ENCODE measurements at places on chromosomes 12 and 14.

- DNase-seq = no peak
Measured at GRCh38 chr12:63918800-63919300, 74.3 kb downstream of the SRGAP1 start.

DNA sequence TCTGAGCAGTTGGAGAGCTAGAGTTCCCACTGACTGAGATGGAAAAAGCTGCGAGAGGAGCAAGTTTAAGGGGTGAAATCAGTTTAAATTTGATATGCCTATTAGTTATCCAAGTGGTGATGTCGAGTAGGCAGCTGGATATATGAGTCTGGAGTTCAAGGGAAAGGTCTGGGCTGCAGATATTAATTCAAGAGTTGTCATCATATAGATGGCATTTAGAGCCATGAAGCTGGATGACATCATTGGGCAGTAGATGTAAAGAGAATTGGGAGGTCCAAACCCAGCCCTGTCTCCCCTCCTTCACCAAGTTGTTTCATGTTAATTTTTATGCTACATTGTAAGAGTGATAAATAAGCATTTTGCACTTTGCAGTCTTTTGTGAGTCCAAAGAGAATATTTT, 898.1 kb downstream of the GALC start:
- no peak for DNase-seq

- DNase-seq = no peak
Measured at GRCh38 chr14:87994974-87995373, 2.0 kb upstream of the GALC start.

DNA sequence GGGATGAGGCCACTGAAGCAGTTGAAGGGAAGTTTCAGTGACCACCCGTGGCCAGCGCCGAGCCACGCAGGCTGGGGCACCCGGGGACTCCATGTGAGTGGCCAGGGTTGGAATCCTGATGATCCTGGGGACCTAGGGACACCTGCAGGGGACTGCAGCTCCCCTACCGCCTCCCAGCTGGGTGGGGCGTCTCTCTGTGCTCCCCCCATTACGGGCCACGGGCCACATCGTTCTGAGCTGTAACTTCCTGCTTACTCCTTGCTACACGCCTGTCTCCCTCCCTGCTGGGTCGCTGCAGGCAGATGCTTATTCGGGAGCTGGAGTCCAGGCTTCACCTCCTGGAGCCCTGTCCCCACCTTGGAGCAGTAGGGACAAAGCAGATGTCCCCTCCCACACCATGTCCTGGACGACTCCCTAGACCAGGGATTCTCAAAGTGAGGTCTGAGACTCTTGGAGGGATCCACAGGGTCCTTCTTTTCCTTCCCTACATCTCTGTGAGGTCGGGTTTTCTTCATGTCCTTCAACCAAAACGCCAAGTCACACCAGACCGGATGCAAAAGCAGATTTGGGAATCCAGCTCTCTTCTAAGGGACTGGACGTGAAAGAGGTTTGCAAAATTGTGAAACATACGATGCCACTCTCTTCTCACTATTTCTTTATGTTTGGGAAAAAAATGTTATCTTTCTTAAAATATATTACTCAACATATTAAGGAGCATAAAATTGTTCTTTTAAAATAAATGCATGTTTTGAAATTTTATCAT, 85.9 kb upstream of the NCOR2 start:
- DNase-seq = no peak

DNA sequence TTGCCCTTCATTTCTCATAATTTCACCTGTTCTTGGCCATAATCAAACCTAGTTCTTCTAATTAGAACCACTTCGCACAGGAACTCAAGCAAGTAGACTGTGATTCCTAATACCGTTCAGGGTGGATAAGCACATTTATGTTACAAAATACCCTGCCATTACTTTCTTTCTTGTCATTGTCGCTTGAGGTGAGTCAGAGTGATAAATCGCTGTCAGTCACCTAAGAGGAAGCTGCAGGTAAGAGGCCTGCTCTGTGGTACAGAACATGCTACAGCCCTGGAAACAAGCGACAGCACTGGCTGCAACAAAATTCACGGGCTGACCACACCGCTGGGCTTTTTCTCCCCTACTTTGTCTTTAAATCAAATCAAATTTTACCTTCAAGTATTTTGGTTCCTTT, 218.2 kb downstream of the ANO6 start:
- no peak for DNase-seq

DNA sequence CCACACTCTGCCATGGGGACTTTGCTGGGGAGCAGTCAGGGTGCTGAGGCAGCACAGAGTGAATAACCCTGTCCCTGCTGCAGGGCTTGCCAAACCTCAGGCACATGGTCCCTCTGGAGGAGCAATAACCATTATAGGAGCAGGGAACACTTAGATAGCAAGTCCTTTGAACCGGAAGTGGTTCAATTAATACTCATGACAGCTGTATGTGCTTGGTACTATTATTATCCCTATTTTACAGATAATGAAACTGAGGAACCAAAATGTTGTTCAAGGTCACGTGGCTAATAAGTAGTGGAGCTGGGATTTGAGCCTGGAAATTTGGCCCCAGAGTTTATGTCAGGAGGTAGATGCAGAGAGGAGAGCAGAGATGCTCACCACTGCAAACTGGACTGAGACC, 49.0 kb downstream of the RFX4 start:
- no peak for DNase-seq

GRCh38 chr12:130685250-130685787, 30.8 kb downstream of the RIMBP2 start:
- DNase-seq = no peak

- DNase-seq = no peak
Measured at GRCh38 chr14:100446572-100446971, 123.4 kb downstream of the SLC25A47 start.

- no peak for DNase-seq
Measured at GRCh38 chr12:31003861-31004640, 69.6 kb upstream of the DDX11 start.

GRCh38 chr12:19712041-19712440, 272.7 kb downstream of the AEBP2 start:
- DNase-seq = no peak

DNA sequence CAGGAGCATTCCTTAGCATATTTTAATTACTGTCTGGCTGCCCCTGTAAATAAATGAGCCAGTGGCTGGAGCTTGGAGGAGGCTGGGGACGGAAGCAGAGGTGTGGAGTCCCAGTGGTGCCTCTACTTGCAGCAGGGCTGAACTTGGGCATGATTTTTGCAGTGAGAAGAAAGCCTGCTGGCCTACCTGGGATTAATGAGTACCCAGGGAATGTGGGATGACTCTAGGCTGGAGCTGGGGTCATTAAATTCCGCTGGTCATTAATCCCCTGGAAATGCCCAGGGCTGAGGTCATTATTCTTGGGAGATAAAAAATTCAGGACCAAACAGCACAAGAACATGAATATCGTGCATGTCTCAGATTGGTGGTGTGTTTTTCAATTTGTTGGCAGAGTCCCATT, 753.3 kb downstream of the VRK1 start:
- DNase-seq = no peak

DNA sequence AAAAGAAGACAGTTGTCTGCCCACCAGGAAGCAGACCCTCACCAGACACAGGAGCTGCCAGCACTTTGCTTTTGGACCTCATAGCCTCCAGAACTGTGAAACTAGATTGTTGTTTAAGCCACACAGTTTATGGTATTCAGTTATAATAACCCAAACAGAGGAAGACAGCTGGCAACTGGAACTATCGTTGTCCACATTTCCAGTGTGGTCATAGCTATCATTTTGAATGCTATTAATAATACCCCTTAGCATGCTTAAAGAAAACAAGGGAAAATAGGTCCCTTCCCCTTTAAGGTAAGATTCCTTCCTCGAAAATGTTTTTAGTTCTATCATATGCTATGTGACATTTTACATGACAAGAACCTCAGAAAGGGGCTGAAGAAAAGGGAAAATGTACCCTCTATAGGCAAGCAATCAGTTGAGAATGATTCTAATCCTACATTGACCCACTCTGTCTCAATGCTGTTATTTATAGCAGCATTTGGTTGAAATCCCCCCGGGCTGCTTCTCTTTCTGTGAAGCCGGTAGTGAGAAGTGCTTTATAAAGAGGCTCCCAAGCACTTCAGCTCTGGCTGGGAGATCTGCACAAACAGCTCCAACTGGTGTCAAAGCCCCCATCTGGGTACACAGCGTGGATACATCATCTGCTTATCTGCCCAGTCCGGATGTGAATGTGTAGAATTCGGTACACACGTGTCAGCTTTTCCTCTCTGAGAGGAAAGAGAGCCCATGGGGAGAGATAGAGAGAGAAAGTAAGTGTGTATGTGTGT, 221.2 kb upstream of the FLRT2 start:
- DNase-seq = no peak

DNA sequence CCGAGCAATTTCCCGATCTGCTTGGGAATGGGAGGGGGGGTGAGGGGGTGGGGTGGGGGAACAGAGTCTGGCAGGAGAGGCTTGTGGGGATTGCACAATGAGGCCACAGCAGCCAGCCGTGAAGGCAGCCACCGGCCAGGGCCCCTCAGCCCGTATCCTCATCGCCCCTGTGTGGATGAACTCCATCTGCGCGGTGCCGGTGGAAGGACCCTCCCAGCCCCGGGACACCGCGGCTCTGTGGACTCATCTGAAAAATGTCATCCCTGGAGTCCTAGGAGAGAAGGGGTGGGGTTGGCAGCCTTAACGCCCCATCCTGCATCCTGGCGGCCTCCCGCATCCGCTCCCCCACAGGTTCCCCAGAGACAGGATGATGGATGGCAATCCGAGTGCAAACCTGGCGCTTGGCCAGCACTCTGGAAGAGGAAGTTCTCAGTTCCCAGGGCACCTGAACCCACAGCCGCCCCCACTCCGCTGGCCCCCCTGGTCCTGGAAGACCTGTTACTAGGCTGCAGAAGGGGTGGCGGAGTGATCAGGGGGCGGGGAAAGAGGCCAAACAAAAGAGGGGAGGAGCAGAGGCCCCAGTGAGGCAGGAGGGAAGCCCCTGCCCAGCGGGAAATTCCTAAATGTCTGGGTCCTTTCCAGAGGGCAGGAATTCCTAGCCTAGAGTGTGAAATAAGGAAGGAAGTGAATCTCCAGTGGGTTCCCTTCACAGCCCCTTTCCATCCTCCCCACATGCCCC, 1.2 kb upstream of the TNFAIP2 start:
- no peak for DNase-seq

- no peak for DNase-seq
Measured at GRCh38 chr12:59886131-59886733, 290.4 kb downstream of the SLC16A7 start.

DNA sequence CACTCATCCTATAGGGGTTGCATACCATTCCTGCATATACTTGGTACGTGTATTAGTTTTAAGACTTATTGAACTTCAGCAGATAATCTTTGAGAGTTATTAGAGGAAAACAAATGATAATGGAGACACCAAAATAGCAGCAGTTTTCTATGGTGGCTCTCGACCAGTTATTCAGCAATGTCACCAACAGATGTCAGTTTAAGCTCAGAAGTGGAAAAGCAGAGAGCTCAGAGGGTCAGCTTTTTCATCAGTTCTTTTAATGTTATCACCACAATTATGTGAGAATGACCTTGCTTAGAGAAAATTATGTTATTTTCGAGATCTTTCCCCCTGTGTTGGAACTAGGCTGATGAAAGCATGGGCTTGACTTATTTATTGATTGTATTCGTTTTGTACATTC, 32.0 kb downstream of the PTPN11 start:
- no peak for DNase-seq

Data from stimulated activated CD4-positive, alpha-beta T cell treated with anti-CD3 and anti-CD28 coated beads, Interleukin-2, amount 100 ng/mL, for 4 hours (primary cell).